ENCODE measurements at places on chromosomes 13 and 19.

DNA sequence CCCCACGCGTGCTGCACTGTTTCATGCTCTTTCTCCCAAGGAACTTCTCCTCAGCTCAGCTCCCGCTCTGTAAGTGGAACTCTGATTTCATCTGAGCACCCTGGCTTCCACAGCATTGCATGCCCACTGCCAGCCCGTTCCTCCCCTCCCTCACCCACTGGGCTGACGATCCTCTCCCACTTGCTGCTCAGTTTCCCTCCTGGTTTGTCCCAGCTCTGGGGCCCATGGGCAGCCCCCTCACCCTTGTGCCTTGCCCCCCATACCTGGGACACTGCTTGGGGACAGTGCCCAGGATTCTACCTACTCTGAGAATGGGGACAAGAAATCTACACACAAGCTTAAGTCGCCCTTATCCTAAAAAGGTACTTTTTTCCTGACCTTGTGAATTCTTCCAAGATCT, 115.9 kb upstream of the C1QTNF9B start:
- no peak for DNase-seq

DNA sequence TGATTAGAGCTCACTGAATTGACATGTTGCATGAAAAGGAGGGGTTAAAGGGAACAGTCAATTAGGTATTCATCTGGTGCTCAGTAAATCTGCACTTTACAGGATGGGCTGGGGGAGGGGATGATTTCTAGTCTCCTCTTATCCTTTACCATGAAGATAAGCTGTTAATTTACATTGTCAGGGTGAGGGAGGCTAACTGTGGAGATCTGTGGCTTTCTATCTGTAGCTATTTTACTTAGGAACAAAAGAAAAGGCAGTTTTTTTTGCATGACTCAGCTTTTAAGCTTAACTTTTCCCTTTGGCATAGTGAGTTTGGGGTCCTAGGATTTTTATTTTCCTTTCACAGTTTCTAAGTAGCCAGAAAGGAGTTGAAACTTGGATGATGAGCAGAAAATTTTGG, 253.3 kb downstream of the LMO7 start:
- no peak for DNase-seq

GRCh38 chr13:46667687-46668281, 114.8 kb downstream of the LRCH1 start:
- no peak for DNase-seq

DNA sequence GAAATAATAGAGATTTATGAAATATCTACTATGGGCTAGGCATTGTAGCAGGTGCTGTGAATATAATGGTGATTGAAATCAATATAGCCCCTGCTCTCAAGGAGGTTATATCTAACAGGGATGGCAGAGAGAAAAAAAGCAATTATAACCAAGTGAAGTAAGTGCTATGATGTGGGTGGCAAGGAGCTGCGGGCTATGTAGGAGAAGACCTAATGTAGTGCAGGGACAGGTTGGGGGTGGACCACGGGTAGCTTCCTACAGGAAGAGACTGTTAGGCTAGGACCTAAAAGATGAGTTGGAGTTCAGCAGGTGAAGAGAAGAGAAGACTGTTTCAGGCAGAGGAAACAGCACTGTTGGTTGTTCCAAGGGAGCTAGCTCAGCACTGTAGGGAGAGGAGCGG, 311.0 kb downstream of the KCNRG start:
- no peak for DNase-seq

GRCh38 chr19:55525289-55526101, 11.4 kb downstream of the SBK2 start:
- DNase-seq = no peak

DNA sequence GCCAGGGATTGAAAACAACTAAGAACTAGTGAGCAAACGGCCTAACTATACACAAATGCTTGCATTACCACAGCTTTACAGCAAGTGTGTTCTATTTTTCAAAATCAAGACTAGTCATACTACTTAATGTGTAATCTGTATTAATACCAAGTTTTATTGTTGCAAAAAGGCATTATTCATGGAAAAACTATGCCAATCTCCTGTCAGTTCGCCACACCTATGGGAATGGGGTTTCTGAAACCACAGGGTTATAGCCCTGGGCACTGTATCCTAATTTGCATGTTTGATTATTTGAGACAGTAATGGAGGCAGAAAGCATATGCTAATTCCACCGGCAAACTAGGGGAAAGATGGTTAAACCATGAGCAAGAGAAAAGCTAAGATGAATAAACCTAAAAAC, 14.3 kb downstream of the GAS6 start:
- DNase-seq = no peak

- DNase-seq = no peak
Observed at GRCh38 chr13:86918682-86919081, 752.5 kb upstream of the SLITRK5 start.

- DNase-seq = no peak
Observed at GRCh38 chr13:110197026-110197425, 109.9 kb downstream of the COL4A1 start.

DNA sequence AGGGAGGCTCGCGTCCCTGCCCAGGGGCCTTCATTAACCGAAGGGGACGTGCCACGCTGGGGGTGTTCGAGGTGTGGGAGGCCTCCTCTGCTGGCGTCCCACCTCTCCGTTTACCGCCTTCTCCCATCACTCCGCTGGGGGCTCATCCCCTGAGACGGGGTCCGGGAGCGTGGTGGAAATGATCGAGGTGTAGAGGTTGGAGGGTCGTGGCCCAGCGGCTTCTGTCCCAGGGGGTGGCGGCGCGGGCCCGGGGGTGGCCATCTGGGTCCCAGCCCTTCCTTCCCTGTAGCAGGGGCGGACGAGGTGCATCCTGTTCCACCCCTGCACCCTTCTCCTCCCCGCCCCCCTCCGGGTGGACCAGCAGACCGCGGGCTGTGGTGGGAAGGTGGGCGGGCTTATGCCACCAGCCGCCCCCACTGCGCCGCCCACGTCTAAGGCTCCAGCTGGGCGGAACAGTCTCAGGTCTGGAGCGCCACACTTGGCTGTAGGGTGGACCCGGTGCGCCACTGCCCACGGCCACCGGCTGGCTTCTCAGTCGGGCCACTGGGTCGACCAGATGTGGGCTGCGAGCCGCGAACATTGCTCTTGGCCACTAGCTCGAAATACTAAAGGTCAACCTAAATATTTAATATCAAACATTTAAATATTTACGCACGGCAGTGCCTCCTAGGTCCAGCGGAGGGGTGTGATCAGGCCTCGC, 69.5 kb downstream of the ZNF723 start:
- no peak for DNase-seq

DNA sequence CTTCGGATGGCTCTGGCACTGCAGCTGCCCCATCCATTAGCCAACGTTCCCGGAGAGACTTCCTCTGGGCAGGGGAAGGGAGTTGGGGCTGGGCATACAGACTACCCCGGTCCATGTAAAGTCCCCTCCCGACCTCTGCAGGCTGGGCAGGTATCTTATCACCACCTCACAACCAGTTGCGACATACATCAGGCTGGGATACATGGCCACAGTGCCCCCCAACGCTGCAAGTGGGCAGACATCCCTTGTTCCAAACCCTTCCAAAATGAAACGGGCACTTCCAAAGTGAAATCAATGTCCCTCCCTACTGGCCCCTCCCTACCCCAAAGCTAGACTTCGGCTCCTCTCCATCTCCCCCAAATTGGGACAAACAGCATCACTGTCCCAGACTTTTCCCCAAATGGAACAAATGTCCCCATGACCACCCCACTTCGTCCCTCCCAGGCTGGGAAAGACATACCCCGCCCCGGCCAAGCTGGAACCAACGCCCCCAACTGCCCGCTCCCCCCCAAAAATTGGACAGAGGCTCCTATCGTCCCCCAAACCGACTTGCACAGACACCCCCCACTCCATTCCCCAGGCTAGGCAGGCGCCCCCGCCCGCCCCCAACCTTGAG, 5.0 kb downstream of the PALM3 start:
- DNase-seq = no peak

GRCh38 chr19:7197119-7197759, 97.0 kb downstream of the INSR start:
- peak; percentile 65 for DNase-seq

- no peak for DNase-seq
Observed at GRCh38 chr19:55461974-55462626, 658 bp upstream of the ISOC2 start.

DNA sequence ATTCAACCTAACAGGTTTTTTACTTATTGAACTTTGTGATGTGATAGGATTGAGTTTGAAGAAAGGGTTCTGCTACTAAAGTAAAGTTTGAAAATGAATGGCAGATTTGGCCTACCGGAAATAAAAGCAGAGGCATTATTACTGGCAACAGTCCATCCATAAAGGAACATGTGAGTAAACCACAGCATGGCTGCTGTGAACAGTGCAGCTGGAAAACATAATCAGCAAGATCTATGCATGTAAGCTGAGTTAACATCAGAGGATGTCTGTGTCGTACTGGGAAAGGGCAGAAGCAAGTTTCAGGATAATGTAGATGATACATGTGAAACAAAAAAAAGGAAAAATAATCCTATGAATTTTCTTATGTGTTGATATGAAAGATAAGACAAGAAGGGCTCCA, 87.6 kb downstream of the CYSLTR2 start:
- DNase-seq = no peak

GRCh38 chr19:55690109-55690768, 15.2 kb downstream of the EPN1 start:
- DNase-seq = no peak

GRCh38 chr19:39377373-39378362, 13.2 kb downstream of the PAF1 start:
- DNase-seq = no peak

DNA sequence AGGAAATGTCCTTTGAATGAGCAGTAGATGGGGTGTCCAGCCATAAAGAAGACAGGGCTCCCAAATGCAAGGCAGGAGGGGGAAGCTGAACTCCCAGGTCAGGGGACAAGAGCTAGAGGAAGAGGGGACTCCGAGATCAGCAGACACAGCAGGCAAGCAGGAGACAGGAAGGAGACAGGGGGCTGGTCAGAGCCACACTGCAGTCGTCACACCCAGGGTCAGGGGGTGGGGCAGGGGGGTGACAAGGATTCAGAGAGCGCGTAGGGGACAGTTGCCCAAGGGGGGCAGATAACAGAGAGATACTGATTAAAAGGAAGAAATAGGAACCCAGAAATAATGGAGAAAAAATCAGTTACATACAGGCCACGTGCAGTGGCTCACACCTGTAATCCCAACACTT, 3.2 kb downstream of the HSD17B14 start:
- no peak for DNase-seq

DNA sequence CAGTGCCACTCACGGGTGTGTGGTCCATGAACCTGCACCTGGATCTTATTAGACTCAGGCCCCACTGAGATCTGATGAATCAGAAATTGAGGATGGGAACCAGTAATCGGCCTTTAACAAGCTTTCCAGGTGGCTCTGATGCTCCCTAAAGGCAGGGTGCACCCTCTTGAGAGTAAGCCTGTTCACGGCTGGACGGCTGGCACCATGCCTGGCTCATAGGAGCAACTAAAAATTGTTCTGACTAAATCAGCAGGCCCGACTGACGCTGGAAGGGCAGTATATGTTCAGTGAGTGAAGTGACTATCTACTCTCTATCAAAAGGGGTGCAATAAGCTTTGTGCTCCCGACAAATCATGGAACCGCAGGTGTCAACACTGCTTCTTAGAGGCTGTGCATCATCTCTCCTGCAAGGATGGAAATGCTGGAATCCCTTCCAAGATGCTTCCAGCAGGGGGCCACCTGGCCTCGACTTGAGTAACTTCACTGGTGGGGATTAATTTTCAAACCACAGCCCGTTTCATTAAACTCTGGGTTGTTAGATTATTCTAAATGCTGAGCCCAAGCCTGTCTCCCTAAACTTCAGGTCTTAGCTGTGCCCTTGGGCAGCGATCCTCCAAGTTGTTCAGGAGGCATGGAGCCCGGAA, 28.4 kb downstream of the TMTC4 start:
- no peak for DNase-seq

GRCh38 chr19:44675521-44675920, 4.2 kb downstream of the CEACAM19 start:
- no peak for DNase-seq

GRCh38 chr19:48963371-48964204, 1.5 kb upstream of the FTL start:
- DNase-seq = no peak

- no peak for DNase-seq
Observed at GRCh38 chr19:45768655-45768983, 433 bp downstream of the SIX5 start.

DNA sequence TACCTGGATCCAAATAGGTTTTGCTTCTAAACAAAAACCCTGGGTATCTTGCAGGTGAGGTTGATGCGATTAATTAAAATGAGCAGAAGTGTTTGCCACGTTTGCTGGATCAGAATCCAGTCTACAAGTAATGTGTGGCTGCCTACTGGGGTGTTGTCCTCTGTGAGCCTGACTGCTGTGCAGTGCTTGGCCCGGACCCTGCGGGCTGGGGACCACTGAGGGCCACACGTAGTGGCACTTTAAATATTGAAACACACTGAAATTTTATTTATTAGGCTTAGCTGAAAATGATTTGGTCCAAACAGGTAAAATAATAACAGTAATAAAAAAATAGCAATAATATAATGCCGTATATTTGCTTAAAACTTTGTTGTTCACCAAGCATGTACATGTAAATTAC, 338.0 kb downstream of the MYO16 start:
- DNase-seq = no peak

DNA sequence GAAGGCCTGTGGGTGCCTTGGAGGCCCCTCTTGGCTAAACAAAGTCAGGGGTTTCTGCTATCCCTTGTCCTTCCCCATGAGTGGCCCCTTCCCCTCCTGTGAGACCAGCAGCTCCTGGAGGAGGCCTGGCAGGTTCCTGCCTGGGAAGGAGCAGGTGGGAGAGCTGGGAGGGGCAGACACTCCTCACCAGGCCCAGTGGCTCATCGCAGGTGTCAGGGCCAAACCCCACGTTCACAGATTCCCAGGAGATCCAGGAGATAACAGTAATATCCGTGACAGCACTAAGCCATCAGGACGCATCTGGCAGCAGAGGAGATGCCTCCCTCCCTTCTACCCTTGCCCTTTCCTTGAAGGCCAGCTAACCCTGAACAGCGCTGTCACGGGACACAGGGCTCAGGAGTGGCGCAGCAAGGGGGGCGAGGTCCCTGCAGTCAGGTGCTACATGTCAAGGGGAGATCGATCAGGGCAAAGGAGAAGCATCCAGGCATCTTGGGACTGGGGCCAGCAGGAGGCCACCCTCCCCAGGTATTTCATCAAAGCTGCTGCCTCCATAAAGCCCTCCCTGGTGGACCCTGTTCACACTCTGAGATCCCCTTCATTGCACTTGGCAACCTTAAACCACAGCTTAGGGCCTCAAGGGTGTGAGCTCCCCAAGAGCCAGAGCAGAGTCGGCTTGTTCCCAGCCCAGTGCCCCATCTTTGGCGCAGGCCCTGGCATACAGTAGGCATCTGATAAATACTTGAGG, 4.8 kb downstream of the CEBPA start:
- DNase-seq = no peak

GRCh38 chr13:23510979-23511735, 59.1 kb upstream of the TNFRSF19 start:
- DNase-seq = no peak

DNA sequence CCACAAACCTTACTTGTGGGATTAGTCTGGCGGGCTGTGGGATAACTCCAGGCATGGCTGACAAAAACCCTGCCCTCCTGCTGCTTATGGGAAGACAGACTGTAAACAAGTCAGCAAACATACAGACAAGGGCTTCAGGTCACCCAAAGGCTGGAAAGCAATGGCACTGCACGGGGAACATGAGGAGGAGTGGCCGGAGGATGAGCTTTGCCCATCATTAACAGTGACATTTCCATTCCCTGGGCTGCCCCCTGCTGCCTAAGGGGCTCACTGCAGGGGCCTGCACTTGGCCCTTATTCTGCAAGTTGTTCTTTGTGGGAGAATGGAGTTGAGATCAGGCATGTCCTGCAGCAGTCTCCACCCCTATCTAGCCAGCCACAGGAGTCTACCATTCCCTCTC, 91.3 kb downstream of the UQCRFS1 start:
- no peak for DNase-seq
